ENCODE measurements at places on chromosomes 7 and 10. TPM values are rescaled to one million over a fixed set of nuclear protein-coding genes. Genes with fewer than 3 reads are reported as not detected.

- no peak for DNase-seq
These were observed 28.3 kb downstream of the EBF3 start for GRCh38 chr10:129935867-129936152.

DNA sequence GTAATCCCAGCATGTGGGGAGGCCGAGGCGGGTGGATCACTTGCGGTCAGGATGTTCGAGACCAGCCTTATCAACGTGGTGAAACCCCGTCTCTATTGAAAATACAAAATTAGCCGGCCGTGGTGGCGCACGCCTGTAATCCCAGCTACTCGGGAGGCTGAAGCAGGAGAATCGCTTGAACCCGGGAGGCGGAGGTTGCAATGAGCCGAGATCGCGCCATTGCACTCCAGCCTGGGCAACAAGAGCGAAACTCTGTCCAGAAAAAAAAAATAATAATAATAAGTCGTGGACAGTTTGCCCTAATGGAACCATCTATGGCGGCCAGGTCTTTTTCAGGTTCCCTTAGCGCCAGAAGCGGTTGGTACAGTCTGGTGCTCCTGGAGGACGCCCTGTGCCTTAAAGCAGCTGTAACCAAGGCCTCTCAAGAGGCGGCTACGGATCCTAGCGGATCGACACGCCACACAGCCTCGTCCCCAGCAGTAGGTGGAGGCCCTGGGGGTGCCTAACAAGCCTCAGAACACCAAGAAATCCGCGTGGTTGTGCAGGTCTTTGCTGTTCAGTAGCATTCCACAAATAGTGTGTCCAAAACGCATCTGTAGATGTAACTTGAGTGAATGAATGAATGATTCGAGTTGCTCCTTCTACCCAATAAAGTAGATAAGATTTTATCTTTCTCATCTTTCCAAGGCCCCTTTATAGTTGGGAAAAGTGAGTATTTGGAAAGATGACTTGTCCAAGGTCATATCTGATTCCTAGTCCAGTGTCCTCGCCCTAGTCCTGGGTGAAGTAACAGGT lies 982 bp downstream of the PGAM1 start:
- DNase-seq = no peak

- no peak for DNase-seq
These were observed 1.6 kb upstream of the LANCL2 start for GRCh38 chr7:55363386-55364170.

- DNase-seq = no peak
These were observed 5.4 kb downstream of the ARHGAP21 start for GRCh38 chr10:24718031-24718855.

GRCh38 chr10:119100434-119101238 lies 3.3 kb upstream of the DENND10 start:
- no peak for DNase-seq

DNA sequence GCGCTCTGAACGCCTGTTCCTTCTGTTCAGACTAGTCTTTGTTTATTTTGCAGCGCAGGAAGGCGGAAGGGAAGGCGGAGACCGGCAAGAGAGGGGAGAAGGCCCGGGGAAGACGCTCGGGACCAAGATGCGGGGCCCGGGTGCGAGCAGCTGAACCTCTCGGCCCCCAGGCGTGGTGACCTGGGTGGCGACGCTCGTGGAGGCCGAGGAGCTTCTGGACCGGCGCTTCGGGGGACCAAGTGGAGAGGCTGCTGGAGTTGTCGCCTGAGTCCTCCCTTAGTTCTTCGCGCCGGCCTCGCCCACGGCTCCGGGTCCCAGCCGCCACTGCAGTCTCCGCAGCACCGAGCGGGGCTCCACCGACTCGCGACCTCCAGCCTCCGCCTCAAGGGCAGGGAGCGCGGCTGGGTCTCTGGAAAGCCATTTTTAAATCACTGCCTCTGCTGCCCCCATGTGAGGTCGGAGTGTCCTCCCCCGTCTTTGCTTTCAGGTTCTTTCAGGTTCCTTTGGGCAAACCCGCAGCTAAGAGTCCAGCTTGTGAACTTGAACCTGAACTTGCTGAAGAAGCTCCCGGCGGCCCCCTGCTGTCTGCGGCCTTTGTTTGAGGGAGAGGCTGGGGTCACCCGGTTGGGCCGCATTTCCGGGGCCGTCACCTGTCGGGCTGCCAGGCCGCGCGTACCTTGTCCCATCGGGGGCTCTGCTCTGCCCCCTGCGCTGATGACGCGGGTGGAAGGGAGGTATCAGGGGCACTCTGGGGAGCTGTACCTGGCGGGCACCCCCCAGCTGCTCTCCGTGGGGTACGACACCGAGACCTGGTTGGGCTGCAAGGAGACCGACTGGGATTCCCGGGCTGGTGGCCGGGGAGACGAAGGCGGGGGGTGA lies 136.0 kb downstream of the KIF20B start:
- no peak for DNase-seq

GRCh38 chr10:115026746-115027140 lies 66.4 kb upstream of the ATRNL1 start:
- DNase-seq = no peak

GRCh38 chr7:126819197-126819484 lies 433.6 kb downstream of the GRM8 start:
- no peak for DNase-seq

GRCh38 chr10:34102893-34103506 lies 712.1 kb downstream of the PARD3 start:
- DNase-seq = no peak

- no peak for DNase-seq
These were observed 258.3 kb upstream of the IMMP2L start for GRCh38 chr7:111820621-111821020.

DNA sequence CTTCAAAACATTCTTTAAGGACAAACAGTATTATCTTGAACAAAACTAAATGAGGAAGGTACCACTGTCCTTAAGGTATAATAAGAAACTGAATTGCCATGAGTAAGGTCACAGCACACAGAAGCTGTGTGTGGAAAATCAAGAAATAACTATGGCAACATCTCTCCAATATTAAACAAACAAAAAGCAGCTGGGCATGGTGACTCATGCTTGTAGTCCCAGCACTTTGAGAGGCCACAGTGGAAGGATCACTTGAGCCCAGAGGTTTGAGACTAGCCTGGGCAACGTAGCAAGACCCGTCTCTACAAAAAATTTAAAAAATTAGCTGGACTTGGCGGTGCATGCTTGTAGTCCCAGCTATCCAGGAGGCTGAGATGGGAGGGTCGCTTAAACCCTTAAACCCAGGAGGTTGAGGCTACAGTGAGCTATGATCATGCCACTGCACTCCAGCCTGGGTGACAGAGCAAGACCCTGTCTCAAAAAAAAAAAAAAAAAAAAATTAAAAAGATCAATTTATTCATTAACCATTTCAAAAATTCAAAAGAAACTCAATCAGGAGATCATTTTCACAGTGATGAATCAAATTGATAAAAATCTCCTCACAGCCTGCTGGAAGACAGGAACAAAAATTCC lies 195.4 kb downstream of the SKIDA1 start:
- no peak for DNase-seq

- no peak for DNase-seq
These were observed 23.7 kb upstream of the ITGB1 start for GRCh38 chr10:32981760-32982159.

DNA sequence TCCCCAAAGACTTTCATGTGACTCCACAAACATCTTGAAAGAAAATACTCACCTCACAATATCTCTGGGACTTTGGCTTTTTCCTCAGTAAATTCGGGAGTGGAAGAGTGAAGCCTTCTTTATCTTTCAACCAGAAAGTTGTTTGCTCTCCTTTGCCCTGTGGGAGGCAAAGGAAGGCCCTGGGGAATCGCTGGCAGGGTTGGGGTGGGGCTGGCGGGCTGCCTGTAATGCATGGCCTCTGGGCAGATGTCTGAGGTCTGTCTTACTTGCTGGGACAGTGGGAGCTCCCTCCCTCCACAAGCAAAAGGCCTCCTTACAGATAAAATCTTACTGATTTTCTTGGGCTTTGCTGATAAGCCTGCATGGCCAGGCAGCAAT lies 24.9 kb downstream of the TECTB start:
- no peak for DNase-seq

DNA sequence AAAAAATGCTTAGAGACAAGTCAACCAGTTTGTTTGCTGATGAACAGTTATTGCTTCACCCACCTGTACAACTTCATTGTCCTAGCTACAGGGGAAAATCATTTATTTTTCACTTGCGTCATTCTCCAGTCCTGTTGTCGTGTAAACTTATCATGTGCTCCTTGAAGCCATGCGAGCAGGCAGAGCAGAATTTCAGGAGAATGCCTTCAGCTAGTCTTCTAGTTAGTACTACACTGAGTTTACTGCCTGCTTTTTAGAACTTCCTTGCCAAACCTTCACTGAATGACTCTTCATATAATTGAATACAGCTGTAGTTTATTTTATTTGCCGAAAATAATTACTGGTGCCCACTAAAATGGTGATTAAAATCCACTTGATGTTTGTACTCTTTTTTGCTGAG lies 15.6 kb downstream of the RPA3 start:
- DNase-seq = no peak

DNA sequence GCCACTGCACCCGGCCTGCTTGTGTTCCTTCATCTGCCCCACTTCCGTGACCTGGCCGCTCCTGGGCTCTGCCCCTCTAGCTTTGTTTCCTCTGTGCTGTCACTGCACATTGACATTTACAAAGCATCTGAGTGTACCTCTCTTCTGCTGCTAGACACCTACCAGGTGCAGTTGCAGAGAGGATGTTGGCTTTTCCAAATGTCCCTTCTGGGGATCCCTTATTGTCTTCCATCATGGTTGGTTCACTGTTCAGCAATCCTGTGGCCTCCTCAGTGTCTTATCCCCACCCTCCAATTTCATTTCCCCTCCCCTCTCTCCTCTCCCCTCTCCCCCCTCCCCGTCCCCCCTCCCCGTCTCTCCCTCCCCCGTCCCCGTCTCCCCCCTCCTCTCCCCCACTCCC lies 13.8 kb downstream of the VWA2 start:
- no peak for DNase-seq

DNA sequence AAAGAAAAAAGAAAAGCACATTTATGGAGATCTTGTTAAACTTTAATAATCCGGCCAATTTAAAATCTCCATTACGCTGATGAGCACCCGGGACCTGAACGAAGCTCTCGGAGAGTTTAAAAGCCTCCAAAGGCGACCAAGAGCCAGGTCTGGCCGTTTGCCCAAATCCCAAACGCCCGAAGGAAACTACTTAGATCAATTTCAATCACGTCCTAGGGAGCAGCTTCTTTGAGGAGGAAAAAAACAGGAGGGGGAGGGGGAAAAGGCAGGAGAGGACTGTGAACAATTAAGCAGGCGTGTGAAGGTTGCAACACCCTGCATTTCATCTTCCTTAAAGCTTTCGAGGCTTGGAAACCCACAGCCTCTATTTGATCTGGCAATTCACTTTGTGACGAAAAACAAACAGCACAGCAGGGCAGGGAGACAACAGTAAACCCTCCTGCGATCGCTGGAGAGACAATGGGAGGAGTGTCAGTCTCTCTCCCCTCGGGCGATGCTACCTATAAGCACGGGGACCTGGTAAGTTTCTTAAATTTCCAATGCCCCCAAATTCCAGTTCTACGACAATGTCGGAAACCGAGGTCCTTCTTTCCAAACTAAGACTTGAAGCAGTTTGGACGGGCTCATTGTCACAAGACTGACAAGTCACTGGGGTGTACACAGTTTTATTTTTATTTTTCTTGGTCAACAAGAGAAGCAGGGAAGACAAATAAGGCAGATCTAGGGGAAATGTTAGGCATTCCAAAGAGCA lies 1.2 kb downstream of the KLF6 start:
- DNase-seq = peak; percentile 60

GRCh38 chr10:107653832-107654287 lies 489.4 kb upstream of the SORCS1 start:
- DNase-seq = no peak

GRCh38 chr10:96269438-96270300 lies 1.7 kb downstream of the BLNK start:
- DNase-seq = no peak

Gene GHRHR
- 6.5 TPM for total RNA-seq

Gene BTBD16
- not detected for total RNA-seq

Gene CACNA2D1
- 27.3 TPM for total RNA-seq

Gene SUN3
- total RNA-seq = not detected

Gene ARL3
- 16.2 TPM for total RNA-seq

Gene CREB5
- total RNA-seq = 2.7 TPM

Gene GDF2
- not detected for total RNA-seq

Gene ANKRD61
- total RNA-seq = 0.42 TPM

All from H1 (cell line).